ENCODE measurements at places on chromosomes 1 and 21.
A peak's percentile ranks its signal among the peaks of the same experiment; 100 is the strongest.

- no peak for DNase-seq
Measured at GRCh38 chr21:25572861-25573310, 34.4 kb downstream of the MRPL39 start.

DNA sequence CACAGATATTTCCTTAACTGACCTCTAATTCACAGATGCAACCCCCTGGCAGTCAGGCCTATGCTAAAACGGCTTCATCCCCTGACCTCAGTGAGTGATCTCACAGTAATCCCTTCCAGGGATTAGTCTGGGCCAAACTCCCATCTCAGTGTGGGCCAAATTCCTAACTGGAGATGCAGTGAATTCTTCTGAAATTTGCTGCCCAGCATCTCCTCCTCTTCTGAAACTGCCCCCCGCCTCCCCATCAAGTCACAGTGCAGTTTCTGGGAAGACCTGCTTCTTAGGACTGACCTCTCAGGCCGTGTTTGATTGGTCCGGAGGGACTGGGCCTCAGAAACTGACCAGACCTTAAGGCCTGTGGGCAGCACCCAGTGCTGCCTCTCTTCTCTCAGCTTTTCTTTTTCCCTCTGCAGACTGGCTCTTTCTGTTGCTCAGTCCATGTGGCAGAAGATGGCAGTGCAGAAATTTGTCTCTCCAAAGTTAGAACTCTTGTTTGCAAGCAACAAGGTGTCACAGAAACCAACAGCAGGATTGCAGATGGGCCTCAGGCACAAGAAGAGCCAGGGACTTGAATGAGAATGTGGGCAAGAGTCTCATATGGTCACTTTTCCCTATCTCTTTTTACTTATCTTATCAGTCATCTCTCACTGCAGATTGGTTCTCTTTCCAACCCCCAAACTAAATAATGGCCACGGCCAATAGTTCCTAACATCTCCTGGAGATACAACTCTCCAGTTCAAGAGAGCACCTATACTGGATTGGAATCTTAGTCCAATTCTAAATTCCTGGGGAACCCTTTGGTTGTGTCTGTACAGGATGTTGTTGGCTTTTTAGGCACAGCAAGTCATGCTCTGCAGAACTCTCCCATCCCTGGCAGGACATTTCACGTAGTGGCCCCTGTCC, 95.5 kb upstream of the RALGPS2 start:
- DNase-seq = peak; percentile 76

- DNase-seq = peak; percentile 11
Measured at GRCh38 chr1:203839081-203839480, 22.3 kb upstream of the SNRPE start.

GRCh38 chr1:36715797-36716196, 233.1 kb upstream of the CSF3R start:
- DNase-seq = no peak

- DNase-seq = no peak
Measured at GRCh38 chr1:109265016-109265415, 15.7 kb downstream of the CELSR2 start.

All from mesendoderm (in vitro differentiated cells).